Naive thymus-derived CD8-positive, alpha-beta T cell (primary cell): ENCODE measurements at places on chromosomes 16 and 17. TPM values are rescaled to one million over a fixed set of nuclear protein-coding genes. Genes with fewer than 3 reads are reported as not detected.

GRCh38 chr16:19066988-19067348 is 446 bp upstream of the COQ7 start:
- H3K27me3 ChIP-seq: peaks cover 6% of the 10 kb centered on the region
- peak overlapping the region; percentile 97 for H3K27ac ChIP-seq
- H3K4me3 ChIP-seq: peak overlapping the region; percentile 89
- H3K36me3 ChIP-seq: peaks cover 3% of the 10 kb centered on the region
- no peak for DNase-seq
- H3K4me1 ChIP-seq: peaks cover 21% of the 10 kb centered on the region

GRCh38 chr17:11719203-11719602 is 120.9 kb downstream of the DNAH9 start:
- no peak for DNase-seq
- H3K36me3 ChIP-seq: no peaks in the 10 kb centered on the region
- no peaks in the 10 kb centered on the region for H3K4me1 ChIP-seq
- H3K4me3 ChIP-seq: no peak overlapping the region

DNA sequence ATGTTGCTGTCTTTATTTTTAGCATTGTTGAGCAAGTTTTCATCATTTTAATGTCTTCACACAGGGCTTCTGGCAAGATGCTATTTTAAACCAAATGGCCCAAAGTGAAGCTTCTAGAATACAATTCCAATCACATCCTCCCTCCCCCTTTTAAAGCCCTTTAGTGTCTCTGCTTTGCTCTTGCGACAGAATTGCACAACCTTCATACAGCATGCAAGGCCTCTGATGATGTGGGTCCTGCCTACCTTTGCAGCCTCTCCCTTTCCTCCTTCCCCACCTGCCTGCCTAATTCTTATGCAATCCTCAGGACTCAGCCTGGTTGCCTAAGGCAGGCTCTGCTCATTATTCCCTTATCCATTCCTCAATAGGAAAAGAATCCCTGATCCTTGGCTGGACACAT is 381.7 kb downstream of the SLC39A11 start:
- peaks cover 5% of the 10 kb centered on the region for H3K4me1 ChIP-seq
- H3K4me3 ChIP-seq: no peak overlapping the region
- no peak for DNase-seq
- no peaks in the 10 kb centered on the region for H3K27me3 ChIP-seq
- no peak overlapping the region for H3K27ac ChIP-seq

DNA sequence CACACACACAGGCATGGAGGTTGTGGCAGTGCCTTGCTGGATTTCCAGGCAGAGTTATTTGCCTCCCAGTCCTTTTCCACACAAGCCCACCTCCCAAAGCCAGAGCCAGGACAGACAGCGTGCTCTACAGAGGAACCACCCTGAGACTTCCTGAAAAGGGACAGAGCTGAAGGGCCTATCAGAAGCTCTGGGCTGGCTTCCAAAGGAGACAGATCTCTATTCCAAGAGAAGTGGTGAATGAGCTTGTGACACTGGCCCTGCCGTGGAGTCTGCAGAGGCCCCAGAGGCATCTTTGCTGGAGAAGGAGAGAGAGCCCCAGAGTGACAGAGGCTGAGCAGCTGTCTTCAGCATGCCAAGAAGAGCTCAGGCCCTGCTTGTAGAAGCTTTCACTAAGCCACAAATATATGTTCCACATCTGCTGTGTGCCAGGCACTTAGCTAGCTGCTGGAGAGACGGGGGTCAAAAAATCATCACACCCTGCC is 8.3 kb upstream of the LPCAT2 start:
- H3K4me3 ChIP-seq: no peak overlapping the region
- H3K27me3 ChIP-seq: no peaks in the 10 kb centered on the region
- peaks cover 2% of the 10 kb centered on the region for H3K4me1 ChIP-seq
- no peaks in the 10 kb centered on the region for H3K36me3 ChIP-seq
- DNase-seq: no peak

GRCh38 chr16:14562691-14563491 is 67.2 kb downstream of the PARN start:
- peaks cover 15% of the 10 kb centered on the region for H3K4me1 ChIP-seq
- no peak for DNase-seq
- no peak overlapping the region for H3K4me3 ChIP-seq
- peaks cover 9% of the 10 kb centered on the region for H3K36me3 ChIP-seq

DNA sequence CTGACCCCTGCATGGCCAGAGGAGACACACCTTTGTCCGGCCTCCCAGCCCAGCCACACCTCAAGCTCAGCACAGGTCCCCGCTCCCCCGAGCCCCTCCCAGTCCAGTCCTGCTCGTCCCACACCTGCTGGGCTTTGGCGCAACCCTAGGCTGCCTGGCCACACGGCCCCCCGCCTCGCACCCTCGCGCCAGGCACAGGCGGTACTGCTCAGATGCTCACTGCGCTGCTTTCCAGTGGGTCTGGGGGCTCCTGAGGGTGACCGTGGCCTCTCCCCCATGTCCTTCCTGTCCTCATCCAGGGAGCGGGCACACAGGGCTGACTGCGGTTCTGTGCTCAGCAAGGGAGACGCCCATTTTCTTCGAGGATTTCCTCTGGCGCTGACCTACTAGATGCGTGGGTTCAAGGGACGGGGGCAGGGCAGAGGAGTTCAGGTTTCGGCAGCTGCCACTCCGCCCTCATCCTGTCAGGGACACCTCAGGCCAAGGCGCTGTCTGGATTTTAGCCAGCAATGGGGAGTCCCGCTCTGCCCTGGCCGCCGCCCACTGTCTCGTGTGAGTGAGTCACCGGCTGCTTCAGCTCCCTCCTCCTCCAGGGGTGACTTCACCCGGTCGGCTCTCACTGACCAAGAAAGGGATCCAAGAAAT is 118.0 kb upstream of the ZNF469 start:
- peaks cover 26% of the 10 kb centered on the region for H3K27me3 ChIP-seq
- H3K4me1 ChIP-seq: peaks cover 2% of the 10 kb centered on the region
- DNase-seq: no peak
- no peaks in the 10 kb centered on the region for H3K36me3 ChIP-seq
- no peak overlapping the region for H3K27ac ChIP-seq

GRCh38 chr17:51085150-51085805 is 35.4 kb downstream of the SPAG9 start:
- DNase-seq: no peak
- no peaks in the 10 kb centered on the region for H3K27me3 ChIP-seq
- peaks cover 18% of the 10 kb centered on the region for H3K4me1 ChIP-seq
- H3K36me3 ChIP-seq: peaks cover 1% of the 10 kb centered on the region
- H3K27ac ChIP-seq: no peak overlapping the region

Gene CACNA1G
- total RNA-seq: not detected

Gene HP
- total RNA-seq: not detected

DNA sequence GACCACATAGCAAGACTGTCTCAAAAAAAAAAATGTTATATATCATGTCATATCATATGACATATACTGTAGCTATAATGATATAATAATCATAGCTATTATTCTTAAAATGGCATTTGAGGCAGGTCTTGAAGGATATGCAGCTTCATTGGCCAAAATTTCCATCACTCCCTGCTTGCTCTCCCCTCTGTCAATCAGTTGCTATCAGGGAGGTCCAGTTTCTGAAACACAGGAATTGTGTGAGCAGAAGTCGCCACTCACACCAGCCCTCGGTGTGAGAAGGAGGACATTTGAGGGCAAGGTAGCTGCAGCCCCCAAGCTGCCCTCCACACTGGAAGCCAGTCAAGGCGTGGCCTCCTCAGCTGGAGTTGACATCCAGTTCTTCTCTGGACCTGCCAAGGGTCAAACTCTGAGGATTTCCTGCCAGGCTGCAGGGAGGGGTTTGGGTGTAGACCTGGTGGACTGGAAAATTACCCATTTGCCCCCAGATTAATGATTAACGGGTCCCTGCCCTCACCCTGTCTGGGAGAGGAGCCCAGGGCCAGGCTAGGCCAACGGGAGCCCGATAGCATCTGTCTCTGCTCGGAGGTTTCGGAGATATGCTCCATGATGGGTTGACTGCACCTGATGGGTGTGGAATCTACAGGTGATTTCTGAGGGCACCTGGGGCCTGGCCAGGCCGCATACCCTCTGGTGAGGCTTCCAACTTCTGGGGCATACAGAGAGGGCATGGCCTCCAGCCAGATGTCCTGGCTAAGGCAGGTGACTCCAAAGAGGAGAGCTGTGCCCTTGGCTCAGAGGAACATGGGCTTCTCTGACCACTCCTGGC is 18.8 kb downstream of the WNT9B start:
- H3K4me3 ChIP-seq: no peak overlapping the region
- no peaks in the 10 kb centered on the region for H3K36me3 ChIP-seq
- H3K27ac ChIP-seq: no peak overlapping the region
- H3K4me1 ChIP-seq: no peaks in the 10 kb centered on the region
- DNase-seq: no peak

Gene OR3A3
- not detected for total RNA-seq

DNA sequence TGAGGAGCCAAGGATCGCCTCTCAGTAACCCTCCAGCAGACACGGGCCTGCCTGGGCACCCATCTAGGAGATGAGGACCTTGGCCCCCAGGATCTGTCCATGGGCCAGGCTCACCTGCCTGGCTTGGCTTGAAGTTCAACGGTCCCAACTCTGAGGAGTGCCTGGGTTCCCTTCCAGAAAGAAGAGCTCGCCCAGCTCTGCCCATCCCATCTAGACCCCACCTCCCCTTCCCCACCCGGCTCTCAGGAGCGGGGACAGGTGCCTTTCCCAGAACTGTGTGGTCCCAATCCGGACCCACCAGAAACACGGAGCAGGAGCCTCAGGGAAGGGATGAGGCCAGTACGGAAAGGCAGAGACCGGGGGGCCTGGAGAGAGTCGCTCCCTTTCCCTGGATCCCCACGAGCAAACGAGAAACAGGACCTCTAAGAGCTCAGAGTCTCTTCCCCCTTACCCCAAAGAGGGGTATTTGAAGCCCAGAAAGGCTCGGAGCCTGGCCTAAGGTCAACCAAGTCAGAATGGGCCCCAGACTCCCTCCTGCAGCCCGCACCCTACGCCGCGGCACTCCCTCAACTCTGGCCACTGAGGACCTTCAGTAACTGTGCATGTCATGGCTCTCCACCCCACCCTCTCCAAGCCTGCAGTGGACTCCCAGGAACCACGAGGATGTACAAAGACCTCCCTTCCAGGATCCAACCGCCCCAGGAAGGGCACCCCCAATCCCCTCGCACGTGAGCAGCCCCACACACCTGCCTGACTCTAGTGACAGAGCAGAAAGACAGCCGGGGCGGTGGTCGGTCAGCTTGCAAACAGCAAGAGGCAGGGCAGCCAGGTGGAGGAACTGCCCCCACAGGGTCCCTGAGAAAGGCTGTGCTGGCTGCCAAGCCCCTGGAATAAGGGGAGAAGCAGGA is 5.4 kb downstream of the CLUH start:
- no peaks in the 10 kb centered on the region for H3K36me3 ChIP-seq
- no peaks in the 10 kb centered on the region for H3K27me3 ChIP-seq
- H3K4me1 ChIP-seq: peaks cover 33% of the 10 kb centered on the region

Gene EFNB3
- not detected for total RNA-seq

Gene DNAH3
- total RNA-seq: not detected

GRCh38 chr17:7831233-7831632 is 2.8 kb upstream of the KDM6B start:
- no peak overlapping the region for H3K4me3 ChIP-seq
- no peak for DNase-seq
- H3K4me1 ChIP-seq: peaks cover 14% of the 10 kb centered on the region
- no peaks in the 10 kb centered on the region for H3K27me3 ChIP-seq

Gene ZNF385C
- total RNA-seq: 0.18 TPM

- H3K4me3 ChIP-seq: no peak overlapping the region
- no peaks in the 10 kb centered on the region for H3K4me1 ChIP-seq
- H3K27ac ChIP-seq: no peak overlapping the region
- no peak for DNase-seq
- no peaks in the 10 kb centered on the region for H3K27me3 ChIP-seq
- no peaks in the 10 kb centered on the region for H3K36me3 ChIP-seq
Observed at GRCh38 chr16:6929868-6930267, 402.8 kb upstream of the RBFOX1 start.

DNA sequence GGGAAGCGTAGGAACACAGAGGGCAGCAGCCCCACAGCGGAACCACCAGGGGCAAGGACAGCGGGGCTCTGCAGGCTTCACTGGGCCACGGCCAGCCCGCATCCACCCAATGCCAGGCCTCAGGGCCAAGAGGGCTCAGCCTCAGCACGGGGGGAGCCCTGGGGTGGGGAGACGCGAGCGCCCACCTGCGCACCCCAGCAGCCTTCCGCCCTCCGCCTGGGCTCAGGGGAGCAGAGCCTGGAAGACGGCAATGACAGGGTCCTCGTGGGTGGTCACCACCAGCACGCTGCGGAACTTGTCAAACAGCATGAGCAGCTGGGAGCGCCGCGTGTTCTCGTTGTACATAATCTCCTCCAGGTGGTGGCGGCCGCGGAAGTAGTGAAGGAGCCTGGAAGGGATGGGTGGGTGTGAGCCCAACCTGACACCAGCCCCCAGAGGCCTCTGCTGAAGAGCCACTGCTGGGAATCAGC is 8.5 kb downstream of the MPG start:
- peaks cover 33% of the 10 kb centered on the region for H3K4me1 ChIP-seq
- H3K36me3 ChIP-seq: peaks cover 2% of the 10 kb centered on the region
- no peak for DNase-seq
- no peak overlapping the region for H3K27ac ChIP-seq
- no peaks in the 10 kb centered on the region for H3K27me3 ChIP-seq

DNA sequence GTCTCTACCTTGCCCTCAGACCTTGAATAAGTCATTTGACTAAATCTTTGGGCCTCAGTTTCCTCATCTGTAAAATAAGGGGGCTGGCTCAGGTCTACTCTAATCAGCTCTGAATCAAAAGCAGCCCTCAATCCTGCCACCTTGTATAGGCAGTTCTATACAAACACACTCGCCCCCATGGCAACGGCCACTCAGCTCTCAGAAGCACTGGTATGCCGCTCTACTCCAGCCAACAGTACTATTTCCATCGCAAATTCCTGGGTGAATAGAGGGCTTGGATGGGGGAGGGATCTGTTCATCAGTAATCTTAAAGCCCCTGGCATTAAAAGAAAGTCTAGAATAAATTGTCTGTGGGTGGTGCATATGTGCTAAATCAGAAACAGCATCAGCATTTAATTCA is 21.2 kb upstream of the TAOK1 start:
- H3K27me3 ChIP-seq: no peaks in the 10 kb centered on the region
- DNase-seq: no peak
- no peaks in the 10 kb centered on the region for H3K36me3 ChIP-seq
- no peak overlapping the region for H3K4me3 ChIP-seq
- no peaks in the 10 kb centered on the region for H3K4me1 ChIP-seq

Gene FBXW10
- total RNA-seq: not detected

GRCh38 chr17:34620458-34620857 is 41.1 kb downstream of the TMEM132E start:
- peaks cover 37% of the 10 kb centered on the region for H3K27me3 ChIP-seq
- peaks cover 2% of the 10 kb centered on the region for H3K4me1 ChIP-seq
- DNase-seq: no peak
- no peak overlapping the region for H3K27ac ChIP-seq
- H3K36me3 ChIP-seq: no peaks in the 10 kb centered on the region

DNA sequence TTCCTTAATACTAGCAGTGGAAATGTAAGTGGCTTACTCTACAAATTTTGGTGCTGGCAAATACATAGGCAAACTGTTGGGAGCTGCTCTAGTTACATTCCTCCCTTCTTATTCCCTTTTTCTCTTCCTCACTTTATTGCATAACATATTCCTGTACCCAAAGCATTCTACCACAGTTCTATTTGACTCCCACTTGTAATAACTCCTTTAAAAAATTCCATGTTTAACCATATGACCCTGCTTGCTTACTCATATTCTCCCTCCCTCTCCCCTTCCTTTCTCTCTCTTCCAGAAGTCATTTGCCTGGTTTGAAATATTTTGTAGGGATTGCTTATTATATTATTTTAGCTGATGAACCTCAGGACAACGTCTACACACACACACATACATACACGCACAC is 22.7 kb downstream of the NQO1 start:
- H3K4me3 ChIP-seq: no peak overlapping the region
- H3K36me3 ChIP-seq: no peaks in the 10 kb centered on the region

GRCh38 chr17:32492648-32493289 is 6.0 kb downstream of the CDK5R1 start:
- H3K27ac ChIP-seq: peak overlapping the region; percentile 96
- peaks cover 69% of the 10 kb centered on the region for H3K4me1 ChIP-seq
- peaks cover 19% of the 10 kb centered on the region for H3K36me3 ChIP-seq
- H3K27me3 ChIP-seq: no peaks in the 10 kb centered on the region
